NCI-H1417 treated with DMSO at 0.1 percent for 48 hours (cell line): ENCODE measurements at places on chromosomes 5 and 9.

DNA sequence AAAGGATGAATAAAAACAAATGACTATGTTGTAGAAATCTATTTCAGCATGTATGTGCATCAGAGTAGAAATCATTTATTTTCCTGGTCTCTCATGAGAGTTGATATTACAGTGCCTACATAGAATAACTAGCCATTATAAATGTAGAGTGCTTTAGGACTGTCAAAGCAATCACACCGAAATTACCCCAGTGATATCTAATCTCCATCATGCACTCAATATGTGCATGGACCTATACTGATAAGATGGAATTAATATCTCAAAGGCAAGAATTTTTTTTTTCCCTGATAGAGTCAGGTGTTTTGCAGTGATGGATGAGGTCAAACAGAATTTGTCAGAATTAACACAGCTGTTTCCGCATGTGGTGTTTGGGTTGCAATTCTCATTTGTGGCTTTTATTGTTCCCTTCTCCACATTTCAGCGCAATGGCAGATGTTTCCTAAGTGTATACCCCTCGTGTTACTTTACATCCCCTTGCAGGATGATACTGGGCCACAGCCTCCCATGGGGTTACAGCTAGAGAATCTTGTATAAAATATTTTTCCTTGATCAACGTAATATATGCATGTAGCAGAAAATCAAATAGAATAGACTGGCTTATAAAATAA is 298.8 kb downstream of the RASEF start:
- DNase-seq, result no peak

DNA sequence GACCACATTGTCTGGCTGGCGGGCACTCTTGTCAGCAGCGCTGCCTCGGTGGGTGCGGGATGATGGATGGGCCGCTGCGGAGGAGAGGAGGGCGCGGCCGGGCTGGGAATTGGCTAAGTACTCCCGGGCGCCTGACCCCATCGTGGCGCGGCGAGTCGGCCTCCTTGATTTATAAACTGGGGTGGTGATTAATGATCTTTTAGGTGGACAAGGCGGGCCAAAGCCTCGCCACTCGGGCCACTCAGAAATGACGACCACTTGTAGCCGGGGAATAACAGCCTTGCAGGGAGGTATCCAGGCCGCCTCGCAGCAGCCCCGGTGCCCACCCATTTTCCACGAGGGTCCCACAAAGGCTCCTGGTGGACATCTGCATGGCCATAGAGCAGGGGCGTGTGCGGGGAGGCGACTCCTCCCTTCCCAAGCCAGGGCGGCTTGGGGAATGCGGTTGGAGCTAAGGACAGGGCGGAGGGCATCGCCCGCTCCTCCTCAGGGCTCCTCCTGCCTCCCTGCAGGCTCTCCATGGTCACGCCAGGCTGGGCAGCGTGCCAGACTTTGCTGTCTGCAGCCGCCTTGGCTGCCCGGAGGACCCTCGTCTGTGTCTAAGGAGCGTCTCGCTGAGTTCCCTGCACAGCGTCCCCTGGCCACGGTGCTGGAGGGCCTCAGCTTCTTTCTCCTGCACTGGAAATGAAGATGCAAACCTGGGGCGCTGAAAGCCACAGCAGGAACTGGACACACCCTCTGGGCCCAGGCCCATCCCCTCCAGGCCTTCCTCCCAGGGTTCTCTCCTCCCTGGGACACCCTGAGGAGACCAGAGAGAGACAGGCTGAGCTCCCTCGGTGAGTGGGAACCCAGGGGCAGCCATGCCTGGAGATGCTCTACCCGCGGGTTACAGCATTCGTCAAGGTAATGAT is 287.4 kb upstream of the IRX4 start:
- no peak for DNase-seq

GRCh38 chr9:92308893-92309292 is 15.4 kb upstream of the IARS1 start:
- DNase-seq, result no peak

DNA sequence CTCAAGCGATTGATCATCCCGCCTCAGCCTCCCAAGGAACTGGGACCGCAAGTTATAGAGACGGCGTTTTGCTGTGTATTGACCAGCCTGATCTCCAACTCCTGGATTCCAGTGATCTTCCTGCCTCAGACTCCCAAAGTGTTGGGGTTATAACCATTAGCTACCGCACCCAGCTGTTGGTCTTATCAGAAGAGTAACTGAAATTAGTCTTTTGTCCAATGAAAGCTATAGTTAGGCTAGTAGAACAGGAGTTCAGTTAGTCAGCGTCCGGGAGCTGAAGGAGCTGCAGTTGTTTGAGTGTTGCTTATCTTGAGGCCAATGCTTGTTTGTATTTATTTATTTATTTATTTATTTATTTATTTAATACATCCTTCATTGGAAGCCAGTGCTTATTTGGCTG is 3.2 kb upstream of the MIGA2 start:
- no peak for DNase-seq

DNA sequence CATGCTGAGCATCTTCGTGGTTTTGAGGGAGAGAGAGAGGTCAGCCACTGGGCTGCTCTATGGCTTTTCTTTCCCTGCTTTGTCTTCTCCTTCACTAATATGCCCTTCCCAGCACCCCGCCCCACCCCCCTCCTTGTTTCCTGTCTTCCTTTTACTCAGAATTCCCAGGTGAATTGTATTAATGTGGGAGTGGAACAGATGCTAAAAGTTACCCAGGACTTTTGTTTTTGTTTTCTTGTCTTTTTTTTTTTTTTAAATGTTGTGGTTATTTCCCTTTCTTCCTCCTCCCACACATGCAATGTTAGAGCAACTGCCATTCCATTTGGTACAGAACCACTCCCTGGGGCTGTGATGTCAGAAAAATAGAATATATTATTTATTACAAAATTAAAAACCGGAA is 442.7 kb upstream of the CD180 start:
- DNase-seq, result no peak

GRCh38 chr9:98742325-98743280 is 33.9 kb upstream of the GABBR2 start:
- DNase-seq, result no peak

- DNase-seq, result no peak
These were observed 223.7 kb downstream of the PAPPA start for GRCh38 chr9:116377179-116377798.

- no peak for DNase-seq
These were observed 65.2 kb upstream of the MAP1B start for GRCh38 chr5:72042097-72042496.
